Tracheal epithelial cell (primary cell): ENCODE measurements at places on chromosomes 5 and 9. TPM values are rescaled to one million over a fixed set of nuclear protein-coding genes. Genes with fewer than 3 reads are reported as not detected.

The QSOX2 gene
- total RNA-seq, result 11.6 and 16.2 TPM in 2 replicates

The CKMT2 gene
- not detected in 2 replicates for total RNA-seq

The STK32A gene
- 0.72 and 2.8 TPM in 2 replicates for total RNA-seq

The SCGB3A2 gene
- not detected in 2 replicates for total RNA-seq

The MOB3B gene
- 0.85 and 1.4 TPM in 2 replicates for total RNA-seq

The SLC6A7 gene
- total RNA-seq, result under 0.01 TPM in 1 of 2 replicates, not detected in the other

The SPINK7 gene
- 2.9 and 4.3 TPM in 2 replicates for total RNA-seq

The SLC4A9 gene
- total RNA-seq, result 0.21 TPM in 1 of 2 replicates, not detected in the other

The RMRP gene
- 9,806 and 24,624 TPM in 2 replicates for total RNA-seq

The GOLGA1 gene
- total RNA-seq, result 7.0 TPM in 2 replicates

The LURAP1L gene
- 22.4 and 29.2 TPM in 2 replicates for total RNA-seq

The LCN15 gene
- under 0.01 TPM in 1 of 2 replicates, not detected in the other for total RNA-seq

The ERCC6L2 gene
- total RNA-seq, result 50.1 and 59.5 TPM in 2 replicates

The HARS2 gene
- 30.9 and 45.3 TPM in 2 replicates for total RNA-seq

The CCT5 gene
- total RNA-seq, result 385 and 639 TPM in 2 replicates

The ARSI gene
- 14.9 and 29.6 TPM in 2 replicates for total RNA-seq

The FIBCD1 gene
- 1.3 TPM in 1 of 2 replicates, not detected in the other for total RNA-seq

The PCDH12 gene
- total RNA-seq, result 0.72 TPM in 1 of 2 replicates, not detected in the other

The ZNF883 gene
- total RNA-seq, result 0.96 and 1.1 TPM in 2 replicates

The CDK5RAP2 gene
- total RNA-seq, result 19.5 and 20.2 TPM in 2 replicates

The PCDHGB1 gene
- 0.21 and 0.24 TPM in 2 replicates for total RNA-seq

The MAP1B gene
- total RNA-seq, result 5.8 and 53.7 TPM in 2 replicates

The PCDHGA7 gene
- total RNA-seq, result 0.21 and 0.24 TPM in 2 replicates

The GPX3 gene
- 84.6 and 147 TPM in 2 replicates for total RNA-seq

The LHX6 gene
- total RNA-seq, result under 0.01 TPM in 1 of 2 replicates, not detected in the other

The OTULINL gene
- 0.64 and 1.2 TPM in 2 replicates for total RNA-seq

The SOWAHA gene
- total RNA-seq, result 0.24 TPM in 1 of 2 replicates, not detected in the other

The GPR151 gene
- total RNA-seq, result not detected in 2 replicates

The GPR150 gene
- total RNA-seq, result 0.24 and 1.1 TPM in 2 replicates

The EQTN gene
- total RNA-seq, result not detected in 2 replicates

The SHC3 gene
- total RNA-seq, result under 0.01 and 0.24 TPM in 2 replicates

The NUTM2G gene
- total RNA-seq, result not detected in 2 replicates

The LCN1 gene
- total RNA-seq, result not detected in 2 replicates

The PRR16 gene
- 0.48 TPM in 1 of 2 replicates, not detected in the other for total RNA-seq

The TTC16 gene
- total RNA-seq, result not detected in 2 replicates

The SPATA31D4 gene
- not detected in 2 replicates for total RNA-seq

The GRIN3A gene
- total RNA-seq, result not detected in 2 replicates

The CREB3 gene
- total RNA-seq, result 29.2 and 88.4 TPM in 2 replicates

The TOPORS gene
- 24.8 and 27.3 TPM in 2 replicates for total RNA-seq

The PDE4D gene
- total RNA-seq, result 3.9 and 6.4 TPM in 2 replicates

The SLC45A2 gene
- 0.21 TPM in 1 of 2 replicates, not detected in the other for total RNA-seq

The IL4 gene
- total RNA-seq, result not detected in 2 replicates

The IFNA2 gene
- total RNA-seq, result not detected in 2 replicates

The GFPT2 gene
- under 0.01 and 0.48 TPM in 2 replicates for total RNA-seq

The IQGAP2 gene
- total RNA-seq, result not detected in 2 replicates

The PIP5K1B gene
- total RNA-seq, result 2.6 TPM in 1 of 2 replicates, not detected in the other

The HTR4 gene
- total RNA-seq, result not detected in 2 replicates

The DPYSL3 gene
- 4.0 and 7.7 TPM in 2 replicates for total RNA-seq

The FAM151B gene
- total RNA-seq, result 0.43 and 0.48 TPM in 2 replicates

The NFIB gene
- 8.0 and 19.6 TPM in 2 replicates for total RNA-seq

The BDP1 gene
- 19.8 and 20.7 TPM in 2 replicates for total RNA-seq

The TAF11L12 gene
- total RNA-seq, result 0.48 and 1.3 TPM in 2 replicates

The MSX2 gene
- total RNA-seq, result under 0.01 TPM in 1 of 2 replicates, not detected in the other

The FGD3 gene
- total RNA-seq, result 1.2 and 2.6 TPM in 2 replicates

The PHPT1 gene
- total RNA-seq, result 64.6 and 90.8 TPM in 2 replicates

The DNAH5 gene
- 0.43 and 0.96 TPM in 2 replicates for total RNA-seq

The RRAGA gene
- 19.4 and 28.0 TPM in 2 replicates for total RNA-seq

The ALDH7A1 gene
- total RNA-seq, result 22.4 and 34.7 TPM in 2 replicates

The COL5A1 gene
- total RNA-seq, result under 0.01 and 0.72 TPM in 2 replicates

The QRFP gene
- total RNA-seq, result not detected in 2 replicates
